ENCODE measurements at places on chromosomes 16 and 17.

GRCh38 chr17:80395402-80396151 is 19.4 kb upstream of the ENDOV start:
- no peak for DNase-seq

DNA sequence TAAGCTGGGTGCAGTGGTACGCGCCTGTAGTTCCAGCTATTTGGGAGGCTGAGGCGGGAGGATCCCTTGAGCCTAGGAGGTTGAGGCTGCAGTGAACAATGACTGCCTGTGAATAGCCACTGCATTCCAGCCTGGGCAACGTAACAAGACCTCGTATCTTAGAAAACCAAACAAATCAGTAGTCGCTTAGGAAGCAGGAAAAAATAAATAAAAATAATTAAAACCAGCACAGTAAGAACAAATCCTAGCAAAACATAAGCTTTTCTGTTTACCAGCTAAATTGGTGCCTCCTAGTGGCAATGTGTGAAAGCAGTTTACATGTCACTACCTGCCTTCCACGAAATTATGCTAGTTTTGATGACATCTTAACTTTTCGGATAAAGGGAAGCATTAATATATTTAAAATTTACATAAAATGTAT is 1.3 kb downstream of the ARMC5 start:
- no peak for DNase-seq

DNA sequence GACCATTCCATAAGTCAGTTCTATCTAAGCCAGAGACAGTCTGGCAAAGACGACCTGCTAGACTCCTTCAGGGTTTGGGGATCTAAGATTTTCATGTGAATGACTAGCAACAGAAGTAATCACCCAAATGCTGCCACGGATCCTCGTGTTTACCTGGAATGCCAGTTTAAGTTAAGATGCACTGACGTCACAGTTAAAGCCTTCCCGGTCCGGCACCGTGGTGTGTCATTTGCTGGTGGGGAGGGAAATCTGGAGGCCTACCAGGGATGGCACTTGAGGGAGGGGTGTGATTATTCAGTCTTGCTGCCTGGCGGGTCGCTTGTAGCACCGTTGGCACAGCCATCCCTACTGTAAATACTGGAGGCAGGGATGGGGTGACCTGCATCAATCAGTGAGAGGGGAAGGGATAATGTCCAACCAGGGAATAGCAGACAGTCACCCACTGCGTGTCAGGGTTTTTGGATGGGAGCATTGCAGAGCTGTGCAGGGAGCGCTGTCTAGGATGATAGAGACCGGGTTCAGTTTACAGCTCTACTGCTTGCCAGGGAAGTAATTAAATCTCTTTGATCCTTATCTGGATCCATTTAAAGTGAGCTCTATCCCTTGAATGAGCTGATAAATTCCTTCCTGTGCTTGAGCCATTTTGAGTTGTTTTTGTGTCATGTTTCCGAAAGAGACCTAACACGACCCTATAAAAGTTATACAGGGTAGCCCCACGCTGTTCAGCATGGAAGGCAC is 764.7 kb upstream of the EEF2KMT start:
- no peak for DNase-seq

- no peak for DNase-seq
These were observed 48.2 kb downstream of the CCDC42 start for GRCh38 chr17:8696426-8696825.

DNA sequence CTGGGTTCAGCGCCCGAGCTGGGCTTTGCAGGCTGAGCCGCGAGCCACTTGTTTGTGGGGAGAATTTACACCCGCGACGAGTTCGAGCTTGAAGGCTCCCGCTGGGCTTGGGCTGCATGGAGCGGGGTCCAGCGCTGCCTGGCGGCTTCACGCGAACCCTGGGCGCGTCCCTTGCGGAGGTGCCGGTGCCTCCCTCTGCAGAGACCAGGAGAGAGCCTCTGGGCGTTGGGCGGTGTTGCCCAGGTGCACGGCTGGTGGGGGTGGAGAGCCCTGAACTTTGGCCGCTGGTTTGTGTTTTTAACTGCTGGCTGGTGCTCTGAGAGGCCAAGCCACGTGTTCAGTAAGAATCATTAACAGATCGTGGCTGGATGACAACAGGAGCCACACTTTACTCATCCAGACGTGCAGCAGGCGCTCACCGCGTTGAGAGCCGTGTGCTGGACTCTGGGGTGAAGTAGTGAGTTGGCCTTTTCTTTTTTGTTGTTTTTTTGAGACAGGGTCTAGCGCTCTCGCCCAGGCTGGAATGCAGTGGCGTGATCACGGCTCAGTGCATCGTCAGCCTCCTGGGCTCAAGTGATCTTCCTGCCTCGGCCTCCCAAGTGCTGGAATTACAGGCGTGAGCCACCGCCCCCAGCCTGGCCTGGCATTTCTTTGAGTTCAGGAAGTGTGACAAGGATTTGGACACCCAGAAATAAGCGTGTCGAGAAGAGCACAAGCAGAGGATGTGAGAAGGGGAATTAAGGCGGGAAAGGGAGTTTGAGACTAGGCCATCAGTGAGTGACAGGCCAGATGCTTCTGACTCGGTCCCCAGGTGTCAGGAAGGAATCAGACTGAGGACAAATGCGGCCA is 827 bp downstream of the CDK10 start:
- no peak for DNase-seq

- no peak for DNase-seq
These were observed 36.7 kb upstream of the HELZ start for GRCh38 chr17:67281743-67282142.

GRCh38 chr17:51371732-51372151 is 111.4 kb downstream of the UTP18 start:
- DNase-seq = no peak

DNA sequence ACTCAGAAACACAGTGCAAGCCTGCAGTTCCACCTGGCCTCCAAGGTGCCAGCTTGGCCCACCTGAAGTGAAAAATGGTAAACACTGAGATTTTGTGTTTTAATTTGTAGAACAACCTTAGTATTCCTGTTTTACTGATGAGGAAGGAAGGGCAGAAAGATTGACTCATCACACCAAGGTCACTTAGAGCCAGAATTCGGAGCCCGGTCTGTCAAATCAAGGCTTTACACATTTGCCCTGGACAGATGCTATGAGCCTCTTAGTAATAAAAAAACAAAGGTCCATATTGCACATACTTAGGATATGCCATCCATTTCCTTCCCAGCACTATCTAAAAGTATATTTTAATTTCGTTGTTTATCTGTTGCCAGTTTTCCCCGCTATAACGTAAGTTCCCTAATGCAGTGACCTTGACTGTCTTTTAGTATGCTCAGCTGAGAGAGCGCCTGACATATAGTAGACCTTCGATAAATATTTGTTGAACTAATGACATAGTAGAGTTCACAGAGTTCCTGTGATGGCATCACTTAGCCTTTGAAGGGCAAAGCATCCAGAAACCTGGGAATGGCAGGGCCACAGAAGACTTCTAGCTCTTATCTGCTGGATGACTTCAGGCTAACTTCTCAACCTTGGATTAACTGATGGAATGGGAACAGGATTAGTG is 7.2 kb upstream of the TBKBP1 start:
- no peak for DNase-seq

DNA sequence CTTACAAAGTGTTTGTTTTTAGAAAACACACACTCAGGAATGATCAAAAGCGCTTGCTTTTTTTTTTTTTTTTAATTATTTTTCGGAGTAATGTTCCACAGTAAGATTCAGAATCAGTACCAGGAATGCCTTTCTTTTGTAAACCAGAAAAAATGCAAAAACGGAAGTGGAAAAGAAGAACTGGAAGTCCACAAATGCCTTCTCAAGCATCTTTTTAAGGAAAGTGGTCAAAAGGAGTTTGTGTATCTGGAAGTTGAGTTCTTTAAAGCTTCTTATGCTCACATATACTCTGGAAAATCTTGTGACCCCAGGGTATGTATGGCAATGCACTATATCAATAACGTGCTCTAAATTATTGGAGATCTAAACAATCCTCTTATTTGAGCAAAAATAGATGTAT is 126.0 kb downstream of the ABCA8 start:
- DNase-seq = no peak

GRCh38 chr17:82878527-82878926 is 38.7 kb upstream of the ZNF750 start:
- no peak for DNase-seq

DNA sequence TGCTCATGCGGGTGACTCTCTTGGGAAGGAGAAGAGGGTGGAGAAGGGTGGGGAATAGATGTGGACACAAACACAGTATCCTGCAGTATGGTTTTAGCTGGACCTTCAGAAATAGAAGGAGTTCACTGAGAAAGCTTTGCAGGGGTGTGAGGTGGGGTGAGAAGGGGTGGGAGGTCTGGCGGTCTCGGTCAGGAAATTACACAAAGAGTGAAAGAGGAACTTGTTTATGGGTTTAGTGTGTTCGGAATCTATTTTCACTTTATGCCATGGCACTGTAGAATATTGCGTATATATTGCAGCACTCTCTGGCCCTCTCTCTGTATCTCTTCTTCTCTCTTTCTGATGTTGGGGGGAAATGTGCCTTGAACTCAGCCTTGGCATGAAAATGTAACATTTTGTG is 148.2 kb upstream of the GOT2 start:
- no peak for DNase-seq

GRCh38 chr17:17110520-17110919 is 68.3 kb downstream of the MPRIP start:
- no peak for DNase-seq

DNA sequence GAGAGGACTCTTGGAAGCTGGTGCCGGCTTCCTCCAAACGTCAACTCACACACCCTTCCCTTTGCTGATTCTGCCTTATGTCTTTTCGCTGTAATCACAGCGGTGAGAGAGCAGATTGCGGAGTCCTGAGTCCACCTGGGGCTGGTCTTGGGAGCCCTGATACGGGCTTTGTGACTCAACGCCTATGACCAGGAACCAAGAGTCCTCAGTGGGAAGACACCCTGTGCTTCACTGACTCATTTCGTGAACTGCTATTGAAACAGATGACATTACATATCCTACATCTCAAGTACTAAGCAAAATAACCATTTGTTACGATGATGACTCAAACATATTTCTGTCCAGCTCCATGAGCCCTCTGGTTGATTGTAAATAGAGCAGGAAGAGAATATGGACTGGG is 90.7 kb upstream of the CREBBP start:
- no peak for DNase-seq

DNA sequence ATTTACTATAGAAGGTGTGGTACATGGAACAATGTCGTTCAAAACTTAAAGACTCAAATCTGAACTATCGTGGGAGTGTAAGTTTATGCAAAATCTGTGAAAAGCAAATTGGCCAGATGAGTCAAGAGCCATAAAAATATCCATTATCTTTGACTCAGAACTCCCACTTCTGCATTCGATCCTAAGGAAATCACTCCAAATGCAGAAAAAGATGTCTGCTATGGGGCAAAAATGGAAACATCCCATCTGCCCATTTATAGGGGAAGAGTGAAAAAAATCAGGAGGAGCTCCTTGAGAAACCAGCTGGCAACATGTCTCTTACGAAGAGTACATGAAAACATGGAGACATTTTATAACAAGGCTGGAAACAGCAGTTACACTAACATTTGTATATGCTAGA is 43.6 kb upstream of the CCDC182 start:
- no peak for DNase-seq

DNA sequence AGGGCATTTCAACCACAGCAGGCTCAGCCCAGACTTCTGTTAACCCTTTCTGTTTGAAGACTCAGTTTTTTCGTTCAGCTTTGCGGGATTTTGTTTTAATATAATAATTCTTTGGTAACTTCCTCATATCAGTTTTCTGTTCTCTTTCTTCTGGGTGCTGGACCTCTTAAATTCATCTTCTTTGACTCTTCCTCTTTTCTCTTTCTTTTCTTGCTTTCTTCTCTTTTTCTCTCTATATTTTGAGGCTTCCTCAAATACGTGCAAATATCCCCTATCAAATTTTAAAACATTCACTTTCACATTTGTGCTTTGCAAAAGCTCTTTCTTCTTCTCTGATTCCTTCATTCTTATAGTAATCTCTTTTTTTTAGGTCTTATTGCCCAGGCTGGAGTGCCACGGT is 136.3 kb downstream of the HS3ST3B1 start:
- DNase-seq = no peak

- no peak for DNase-seq
These were observed 8.1 kb upstream of the EFCAB13 start for GRCh38 chr17:47315451-47316266.

DNA sequence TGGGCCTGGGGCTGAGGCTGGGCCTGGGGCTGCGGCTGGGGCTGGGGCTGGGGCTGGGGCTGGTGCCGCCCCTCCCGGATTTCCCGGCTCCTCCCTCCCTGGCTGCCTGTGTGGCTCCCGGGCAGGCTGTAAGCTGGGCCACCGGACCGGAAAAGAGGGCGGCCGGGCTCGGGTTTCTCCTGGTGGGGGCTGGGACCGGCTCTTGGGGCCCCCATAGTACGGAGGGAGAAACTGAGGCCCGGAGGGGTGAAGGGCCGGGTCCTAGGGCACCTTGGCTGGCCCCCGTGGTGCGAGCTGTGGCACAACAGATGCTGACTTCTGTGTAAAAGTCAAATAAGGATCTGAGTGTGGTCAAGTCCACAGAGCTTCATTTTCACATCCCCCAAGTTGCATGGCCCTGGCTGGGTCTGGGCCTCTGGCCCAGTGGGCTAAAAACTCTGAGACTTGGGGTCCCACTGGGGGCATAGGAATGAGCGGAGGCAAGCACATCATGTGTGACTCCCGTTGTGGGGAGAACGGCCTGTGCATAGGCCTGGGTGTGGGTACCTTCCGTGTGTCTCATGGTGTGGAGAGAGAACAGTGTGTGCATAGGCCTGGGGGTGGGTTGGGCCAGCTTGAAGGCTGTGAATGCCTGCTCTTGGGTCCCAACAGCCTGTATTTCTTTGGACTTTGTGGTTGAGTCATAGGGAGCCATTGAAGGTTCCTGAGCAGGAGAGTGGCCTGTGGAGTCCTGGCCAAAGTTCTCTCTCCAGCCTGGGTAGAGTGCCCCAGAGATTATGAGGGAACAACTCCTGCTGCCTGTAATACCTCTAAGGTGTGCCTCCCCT is 123.9 kb upstream of the CIBAR2 start:
- no peak for DNase-seq

DNA sequence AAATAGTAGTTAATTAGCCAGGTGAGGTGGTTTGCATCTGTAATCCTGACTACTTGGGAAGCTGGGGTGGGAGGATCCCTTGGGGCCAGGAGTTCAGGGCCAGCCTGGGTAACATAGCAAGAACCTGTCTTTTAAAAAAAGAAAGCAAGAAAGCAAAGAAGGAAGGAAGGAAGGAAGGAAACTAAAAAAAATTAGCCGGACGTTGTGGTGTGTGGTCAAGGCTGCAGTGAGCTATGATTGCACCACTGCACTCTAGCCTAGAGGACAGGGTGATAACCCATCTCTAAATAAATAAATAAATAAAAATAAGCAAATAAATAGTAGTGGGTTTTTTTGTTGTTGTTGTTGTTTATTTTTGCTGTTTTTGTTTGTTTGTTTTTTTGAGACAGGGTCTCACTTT is 39.3 kb upstream of the MAP2K6 start:
- no peak for DNase-seq

DNA sequence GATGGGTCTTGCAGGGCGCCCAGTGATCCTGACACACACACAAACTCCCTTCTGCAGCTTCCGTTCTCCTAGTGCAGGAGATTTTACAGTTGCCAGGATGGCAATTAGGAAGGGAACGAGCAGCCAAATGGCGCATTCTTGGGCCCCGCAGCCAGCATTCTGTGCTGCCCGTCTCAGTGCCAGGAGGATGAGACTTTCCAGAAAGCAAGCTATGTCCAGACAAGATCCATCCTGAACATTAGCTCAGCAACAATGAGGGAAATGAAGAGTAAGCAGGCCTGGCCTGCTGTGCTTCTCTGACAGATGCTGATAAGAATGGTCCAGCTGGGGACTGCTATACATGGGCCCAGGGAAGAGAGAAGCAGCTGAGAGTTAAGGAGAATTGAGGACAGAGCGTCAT is 16.5 kb downstream of the SPPL2C start:
- no peak for DNase-seq

GRCh38 chr17:18015593-18015992 is 23.4 kb downstream of the ATPAF2 start:
- no peak for DNase-seq
